ENCODE measurements at places on chromosomes 5 and 9. TPM values are rescaled to one million over a fixed set of nuclear protein-coding genes. Genes with fewer than 3 reads are reported as not detected.

HAVCR2 gene
- 11.1 TPM for total RNA-seq

RXFP3 gene
- total RNA-seq: 0.61 TPM

STC2 gene
- 0.28 TPM for total RNA-seq

SEMA6A gene
- 113 TPM for total RNA-seq

UGT3A2 gene
- total RNA-seq: 1.7 TPM

CTSV gene
- total RNA-seq: 0.06 TPM

SLCO4C1 gene
- total RNA-seq: not detected

KIF12 gene
- total RNA-seq: 0.11 TPM

ZNF484 gene
- 10.9 TPM for total RNA-seq

HEMGN gene
- total RNA-seq: not detected

PTAR1 gene
- total RNA-seq: 37.3 TPM

SLC1A3 gene
- 61.2 TPM for total RNA-seq

CAMK2A gene
- total RNA-seq: 0.23 TPM

KIAA0825 gene
- 3.1 TPM for total RNA-seq

CDH6 gene
- total RNA-seq: 0.24 TPM

PTGER4 gene
- 72.0 TPM for total RNA-seq

SPINK5 gene
- total RNA-seq: 0.57 TPM

AIF1L gene
- total RNA-seq: 5.6 TPM

MAP3K1 gene
- 12.4 TPM for total RNA-seq

FOXD4L4 gene
- not detected for total RNA-seq

MLANA gene
- total RNA-seq: not detected

IFNW1 gene
- total RNA-seq: not detected

ECM2 gene
- 3.9 TPM for total RNA-seq

PITX1 gene
- 0.54 TPM for total RNA-seq

ANKS6 gene
- total RNA-seq: 18.9 TPM

SAPCD2 gene
- total RNA-seq: 0.32 TPM

ANKRD18A gene
- total RNA-seq: not detected

CCDC69 gene
- total RNA-seq: 175 TPM

NMUR2 gene
- not detected for total RNA-seq

PCDHGC3 gene
- total RNA-seq: 103 TPM

CATSPER3 gene
- 0.28 TPM for total RNA-seq

TMEM203 gene
- 48.4 TPM for total RNA-seq

C7 gene
- 4,123 TPM for total RNA-seq

OBP2B gene
- not detected for total RNA-seq

LHX6 gene
- 1.8 TPM for total RNA-seq

IFNA13 gene
- not detected for total RNA-seq

MARCOL gene
- total RNA-seq: not detected

IL3 gene
- total RNA-seq: not detected

GOLPH3 gene
- total RNA-seq: 62.2 TPM

C1QTNF2 gene
- 0.24 TPM for total RNA-seq

SPINK6 gene
- not detected for total RNA-seq

TMEM8B gene
- 12.4 TPM for total RNA-seq
